ENCODE measurements at places on chromosomes 6 and 20. TPM values are rescaled to one million over a fixed set of nuclear protein-coding genes. Genes with fewer than 3 reads are reported as not detected.

Gene PKIB
- 1.1 TPM for total RNA-seq

GRCh38 chr6:136795996-136796395 lies 3.7 kb upstream of the MAP3K5 start:
- no peak for DNase-seq

DNA sequence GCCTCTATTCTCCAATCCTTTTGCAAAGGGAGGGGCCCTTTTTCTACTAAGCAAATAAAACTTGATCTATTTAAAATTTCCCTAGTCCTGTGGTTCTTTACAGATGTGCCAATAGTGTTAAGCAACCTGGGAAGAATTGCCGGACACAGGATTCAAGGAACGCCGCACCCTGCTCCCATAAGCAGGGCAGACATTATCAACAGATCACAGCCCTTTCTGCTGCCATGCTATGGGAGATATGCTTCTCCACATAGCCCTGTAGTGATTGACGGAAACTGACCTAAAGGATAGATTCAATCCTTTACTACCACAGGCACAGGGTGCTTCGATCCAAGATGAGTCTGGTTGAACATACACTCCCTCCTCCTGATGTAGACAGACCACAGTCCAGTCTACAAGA lies 118.4 kb upstream of the TRAF3IP2 start:
- no peak for DNase-seq

DNA sequence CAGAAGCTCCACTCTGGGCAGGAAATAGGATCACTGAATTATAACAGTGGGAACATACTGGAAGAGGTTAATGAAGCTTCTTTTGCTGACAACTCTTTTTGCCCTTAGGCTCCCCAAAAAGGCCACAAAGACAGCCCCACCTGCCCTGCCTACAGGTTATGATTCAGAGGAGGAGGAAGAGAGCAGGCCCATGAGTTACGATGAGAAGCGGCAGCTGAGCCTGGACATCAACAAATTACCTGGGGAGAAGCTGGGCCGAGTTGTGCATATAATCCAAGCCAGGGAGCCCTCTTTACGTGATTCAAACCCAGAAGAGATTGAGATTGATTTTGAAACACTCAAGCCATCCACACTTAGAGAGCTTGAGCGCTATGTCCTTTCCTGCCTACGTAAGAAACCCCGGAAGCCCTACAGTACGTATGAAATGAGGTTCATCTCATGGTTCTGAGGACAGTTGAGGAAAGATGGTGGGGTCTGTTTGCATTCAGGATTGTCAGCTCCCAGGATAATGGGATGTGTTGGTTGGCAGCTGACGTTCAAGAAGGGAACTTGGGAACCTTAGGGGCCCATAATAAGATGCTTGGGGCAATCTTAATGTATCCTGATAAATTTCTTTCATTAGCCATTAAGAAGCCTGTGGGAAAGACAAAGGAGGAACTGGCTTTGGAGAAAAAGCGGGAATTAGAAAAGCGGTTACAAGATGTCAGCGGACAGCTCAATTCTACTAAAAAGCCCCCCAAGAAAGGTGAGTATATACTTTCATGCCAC lies 11.5 kb downstream of the BRD2 start:
- DNase-seq = no peak

DNA sequence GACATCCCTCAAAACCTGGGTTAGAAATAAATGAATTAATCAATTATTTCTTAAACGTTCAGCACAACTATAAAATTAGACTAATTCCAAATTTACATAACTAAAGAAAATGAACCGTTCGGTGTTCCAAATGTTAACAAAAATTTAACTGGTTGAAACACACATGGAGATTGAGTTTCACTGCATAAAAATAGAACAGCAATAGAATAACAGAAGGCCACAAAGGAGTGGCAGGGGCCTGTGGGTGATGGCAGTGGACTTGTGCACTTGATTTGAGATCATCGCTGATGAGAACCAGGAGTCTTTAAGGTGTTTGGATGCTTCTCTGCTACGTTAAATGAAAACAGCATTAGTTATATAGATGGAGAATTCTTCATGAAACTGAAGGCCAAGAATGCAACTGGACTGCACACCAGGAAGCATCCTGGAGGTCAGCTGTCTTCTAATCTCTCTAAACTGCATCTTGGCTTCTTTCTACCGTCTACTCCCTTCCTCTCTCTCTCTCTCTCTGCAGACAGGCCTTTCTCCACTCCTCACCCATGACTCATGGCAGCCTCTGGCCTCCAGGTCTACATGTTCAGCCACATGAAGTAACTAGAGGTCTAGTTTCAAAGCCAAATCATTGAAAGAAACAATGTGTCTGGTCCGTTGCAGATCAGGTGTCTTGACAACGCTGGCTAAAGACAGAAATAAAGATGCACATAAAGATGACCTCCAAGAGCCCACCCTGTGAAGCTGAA lies 111.3 kb downstream of the SIM1 start:
- no peak for DNase-seq

DNA sequence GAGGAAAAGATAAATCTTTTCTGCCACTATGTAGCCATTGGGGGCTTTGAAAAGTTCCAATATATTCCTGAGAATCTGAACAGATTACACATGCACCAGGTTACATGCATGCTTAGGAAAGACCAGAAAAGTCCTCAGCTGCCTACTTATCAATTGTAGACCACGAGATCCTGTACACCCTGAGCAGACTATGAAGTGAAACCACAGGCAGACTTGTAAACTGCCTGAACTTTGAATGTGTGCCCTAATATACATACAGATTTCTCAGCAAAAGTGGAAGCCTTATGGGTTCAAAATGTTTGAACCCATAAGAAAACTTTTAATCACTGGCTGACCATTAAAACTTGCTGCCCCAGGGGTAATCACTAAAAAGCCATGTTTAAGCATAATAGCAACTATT lies 273.5 kb upstream of the RUNX2 start:
- no peak for DNase-seq
